Activated CD8-positive, alpha-beta memory T cell treated with anti-CD3 and anti-CD28 coated beads for 1 hour (primary cell): ENCODE measurements at places on chromosomes 6 and 20.

- DNase-seq = no peak
Measured at GRCh38 chr6:5484692-5485091, 223.4 kb downstream of the FARS2 start.

DNA sequence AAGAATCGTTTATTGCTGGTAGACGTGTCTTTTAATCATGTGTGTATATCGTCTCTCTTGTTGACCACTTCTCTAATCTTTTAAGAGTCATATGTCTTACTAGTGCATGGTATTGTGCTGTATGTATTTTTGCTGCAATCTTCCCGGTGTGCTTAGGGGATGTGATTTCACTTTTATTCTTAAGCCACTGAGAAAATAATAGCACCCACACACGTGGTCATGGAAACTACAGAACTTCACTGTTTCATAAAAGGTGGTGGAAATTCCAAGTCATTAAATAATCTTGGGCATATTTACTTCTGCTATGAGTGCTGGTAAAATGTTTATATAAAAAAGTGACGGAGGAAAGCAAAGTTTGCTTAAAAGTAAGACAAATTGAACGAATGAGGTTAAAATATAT, 3.0 kb upstream of the CDYL start:
- no peak for DNase-seq

DNA sequence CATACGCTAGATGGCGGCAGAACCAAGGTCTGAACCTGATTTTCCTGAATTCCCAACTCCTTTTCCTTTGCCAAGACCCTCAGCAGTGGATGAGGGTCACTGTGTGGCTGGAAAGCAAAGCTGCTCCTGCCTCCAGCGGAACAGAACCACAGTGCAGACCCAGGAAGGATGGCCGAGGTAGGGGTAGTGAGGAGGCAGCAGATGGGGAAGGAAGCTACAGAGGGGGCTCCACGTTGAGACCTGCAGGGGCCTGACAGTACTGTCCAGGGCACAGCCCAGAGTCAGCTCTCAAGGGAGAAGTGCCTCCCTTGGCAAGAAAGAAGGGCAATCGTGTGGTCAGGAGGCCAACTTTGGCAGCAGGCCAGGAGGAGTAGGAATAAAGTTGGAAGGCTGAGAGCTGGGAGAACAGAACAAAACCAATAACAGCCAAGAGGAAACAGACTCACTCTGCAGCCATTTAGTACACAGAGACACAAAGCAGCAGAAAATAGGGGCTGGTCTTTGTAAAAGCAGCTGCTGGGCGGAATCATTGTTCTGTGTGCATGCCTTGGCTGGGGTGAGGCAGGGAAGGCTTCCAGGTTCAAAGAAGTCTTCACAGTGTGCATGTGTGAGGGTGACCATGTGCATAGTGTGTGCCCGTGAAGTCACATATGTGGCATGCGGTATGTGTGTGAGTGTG, 3.1 kb downstream of the GABRR2 start:
- DNase-seq = no peak

DNA sequence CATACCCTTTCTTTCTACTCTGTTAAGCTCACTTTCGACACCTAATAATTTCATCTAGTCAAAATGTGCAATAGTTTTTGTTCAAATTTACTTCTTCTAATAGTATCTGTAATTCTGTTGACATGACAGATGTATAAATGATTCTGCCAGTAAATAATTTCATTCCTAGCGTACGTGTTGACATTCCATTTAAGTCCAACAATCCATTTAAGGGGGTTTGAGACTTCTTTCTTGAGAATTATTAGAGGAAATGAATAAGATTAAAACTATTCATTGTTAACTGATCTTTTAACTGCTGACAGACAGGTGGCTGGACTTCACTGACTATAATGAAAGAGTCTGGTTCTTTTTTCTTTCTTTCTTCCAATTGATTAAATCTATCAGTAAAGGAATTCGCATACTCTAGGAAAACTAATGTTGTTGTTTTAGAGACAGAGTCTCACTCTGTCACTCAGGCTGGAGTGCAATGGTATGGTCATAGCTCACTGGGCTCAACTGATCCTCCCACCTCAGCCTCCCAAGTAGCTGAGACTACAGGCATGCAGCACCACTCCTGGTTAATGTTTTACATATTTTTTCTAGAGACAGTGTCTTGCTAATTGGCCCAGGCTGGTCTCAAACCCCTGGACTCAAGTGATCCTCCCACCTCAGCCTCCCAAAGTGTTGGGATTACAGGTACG, 55.9 kb downstream of the MAP3K5 start:
- no peak for DNase-seq

- no peak for DNase-seq
Measured at GRCh38 chr6:12528581-12529363, 187.8 kb upstream of the PHACTR1 start.

GRCh38 chr20:49593466-49594142, 25.7 kb upstream of the PTGIS start:
- DNase-seq = no peak

DNA sequence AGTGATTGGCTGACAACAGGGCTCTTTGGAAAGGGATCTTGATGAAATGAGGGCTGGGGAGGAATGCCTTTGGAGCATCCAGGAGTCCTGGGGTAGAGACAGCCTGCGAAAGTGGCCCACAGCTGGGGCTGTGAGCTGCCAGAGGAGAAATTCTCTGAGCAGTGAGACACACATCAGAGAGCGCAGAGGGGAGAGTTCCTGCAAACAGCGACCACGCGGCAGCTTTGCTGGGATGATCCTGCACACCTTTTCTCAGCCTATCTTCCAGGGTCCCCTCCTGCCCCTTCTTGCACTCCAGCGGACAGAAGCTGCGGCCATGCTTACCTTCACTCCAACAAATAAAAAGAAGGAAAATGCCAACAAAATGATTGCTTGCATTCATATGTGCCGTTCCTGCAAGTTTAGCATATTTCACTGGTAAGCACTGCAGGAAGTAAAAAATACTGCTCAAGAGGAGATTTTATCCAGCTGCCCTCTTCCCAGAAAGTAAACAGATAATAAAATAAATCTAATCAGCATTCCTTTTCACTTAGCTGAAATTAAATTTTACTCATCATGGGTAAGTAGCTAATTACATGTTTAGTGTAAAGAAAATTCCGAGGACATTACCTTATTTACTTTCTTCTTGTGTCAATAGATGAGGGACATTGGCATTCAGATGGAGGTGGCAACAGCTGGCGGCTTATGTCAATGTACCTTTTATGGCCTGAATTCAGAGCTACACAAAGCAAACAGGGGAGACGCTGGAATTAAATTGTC, 339.9 kb upstream of the ARID1B start:
- no peak for DNase-seq

DNA sequence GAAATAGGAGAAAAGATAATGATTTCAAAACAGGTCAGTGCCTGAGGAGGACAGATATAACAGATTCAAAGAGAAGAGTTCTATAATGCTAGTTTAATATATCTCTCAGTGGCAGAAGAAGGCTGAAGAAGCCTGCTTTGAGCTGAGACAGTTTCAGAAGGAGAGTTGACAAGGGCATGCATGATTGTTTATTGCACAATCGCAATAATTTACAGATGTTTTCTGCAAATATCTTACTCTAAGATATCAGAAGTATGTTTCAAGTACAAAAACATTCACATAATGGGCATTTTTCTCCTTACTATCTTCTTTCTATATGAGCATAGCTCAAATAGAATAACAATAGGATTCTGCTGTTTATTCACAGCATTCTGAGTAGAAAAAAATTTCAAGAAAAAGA, 557.7 kb upstream of the NRSN1 start:
- no peak for DNase-seq

DNA sequence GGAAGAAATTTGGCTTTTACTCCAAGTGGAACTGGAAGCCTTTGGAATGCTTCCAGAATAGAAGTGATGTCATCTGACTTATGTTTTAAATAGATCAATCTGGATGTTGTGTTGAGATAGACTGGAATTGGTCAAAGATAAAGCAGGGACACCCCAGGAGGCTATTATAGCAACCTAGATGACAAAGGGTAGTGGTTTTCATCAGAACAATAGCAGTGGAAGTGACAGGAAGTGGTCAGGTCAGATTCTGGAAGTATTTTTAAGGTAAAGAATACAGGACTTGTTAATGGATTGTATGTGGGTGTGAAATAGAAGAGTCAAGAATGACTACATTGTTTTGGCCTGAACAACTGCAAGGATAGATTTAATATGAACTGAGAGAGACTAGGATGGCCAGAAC, 191.4 kb downstream of the ADGRB3 start:
- DNase-seq = no peak

DNA sequence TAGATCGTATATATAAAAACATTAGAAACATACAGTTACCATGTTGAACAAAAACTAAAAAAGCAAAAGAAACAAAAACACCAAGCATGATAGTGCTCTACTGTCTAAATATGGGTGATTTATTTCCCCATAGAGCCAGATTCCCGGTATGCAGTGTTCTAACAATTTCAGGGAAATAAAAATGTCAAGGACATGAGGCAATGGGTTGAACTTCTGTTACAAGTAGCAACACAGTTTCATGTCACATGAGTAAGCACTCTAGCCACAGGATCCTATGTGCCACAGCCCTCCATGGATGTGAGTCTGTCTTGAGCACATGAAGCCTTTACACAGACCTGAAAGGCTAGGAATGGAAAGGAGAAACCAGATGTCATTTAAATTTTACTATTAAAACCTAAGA, 96.0 kb downstream of the MAP3K5 start:
- DNase-seq = no peak

- DNase-seq = no peak
Measured at GRCh38 chr6:13234130-13234529, 94.2 kb downstream of the TBC1D7 start.

DNA sequence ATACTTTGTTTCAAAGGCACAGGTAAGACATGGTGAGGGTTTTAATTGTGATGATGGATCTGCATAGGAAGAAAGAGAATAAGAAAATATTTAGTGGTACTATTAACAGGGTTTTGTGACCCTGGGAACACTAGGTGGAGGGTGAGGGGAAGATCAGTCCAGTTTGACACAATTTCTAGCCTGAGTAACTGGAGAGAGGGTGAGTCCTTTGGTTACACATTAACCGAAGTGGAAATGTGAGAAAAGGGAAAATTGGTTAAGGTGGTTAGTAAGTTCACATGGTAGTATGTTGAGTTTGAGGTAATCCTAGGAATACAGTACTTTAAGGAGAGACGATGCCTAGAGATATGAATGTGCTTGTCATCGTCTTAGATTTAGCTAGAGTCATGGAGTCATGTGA, 54.8 kb upstream of the POU3F2 start:
- DNase-seq = no peak

GRCh38 chr6:148250975-148251685, 91.5 kb upstream of the SASH1 start:
- no peak for DNase-seq

- DNase-seq = no peak
Measured at GRCh38 chr6:143179901-143180612, 119.4 kb downstream of the AIG1 start.

DNA sequence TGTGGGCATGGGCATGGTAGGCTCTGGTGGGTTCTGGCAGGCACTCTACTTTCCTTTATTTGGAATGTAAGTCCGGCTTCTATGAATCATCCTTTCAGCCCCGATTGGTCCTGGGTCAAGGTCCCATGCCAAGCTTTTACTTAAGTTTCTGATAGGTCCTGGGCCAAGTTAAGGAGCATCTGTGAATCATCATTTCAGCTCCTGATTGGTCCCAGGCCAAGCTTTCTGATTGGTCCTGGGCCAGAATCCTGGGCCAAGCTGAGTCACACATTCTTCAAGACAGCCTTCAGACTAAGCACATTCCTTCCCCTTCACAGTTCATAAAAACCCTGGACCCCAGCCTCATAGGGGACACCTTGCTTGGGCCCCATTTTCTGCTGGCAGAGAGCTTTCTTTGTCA, 231.0 kb upstream of the EYS start:
- DNase-seq = no peak

DNA sequence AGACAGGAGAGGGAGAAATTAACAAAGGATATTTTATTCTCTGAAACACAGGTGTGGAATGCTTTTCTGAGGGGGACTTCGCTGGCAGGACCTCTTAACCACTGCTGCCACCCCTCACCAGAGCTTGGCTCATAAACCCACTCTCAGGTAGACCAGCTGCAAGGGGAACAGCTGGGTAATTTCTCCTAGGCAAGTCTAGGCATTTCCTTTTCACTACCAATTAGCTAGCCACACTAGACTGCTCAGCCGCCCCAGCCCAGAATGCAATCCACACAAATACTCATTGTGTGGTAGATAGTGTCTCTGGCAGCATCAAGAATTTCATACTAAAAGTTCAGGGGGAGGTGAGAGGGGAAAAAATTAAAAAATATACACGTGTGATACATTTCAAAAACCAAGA, 267.6 kb upstream of the ID4 start:
- DNase-seq = no peak

DNA sequence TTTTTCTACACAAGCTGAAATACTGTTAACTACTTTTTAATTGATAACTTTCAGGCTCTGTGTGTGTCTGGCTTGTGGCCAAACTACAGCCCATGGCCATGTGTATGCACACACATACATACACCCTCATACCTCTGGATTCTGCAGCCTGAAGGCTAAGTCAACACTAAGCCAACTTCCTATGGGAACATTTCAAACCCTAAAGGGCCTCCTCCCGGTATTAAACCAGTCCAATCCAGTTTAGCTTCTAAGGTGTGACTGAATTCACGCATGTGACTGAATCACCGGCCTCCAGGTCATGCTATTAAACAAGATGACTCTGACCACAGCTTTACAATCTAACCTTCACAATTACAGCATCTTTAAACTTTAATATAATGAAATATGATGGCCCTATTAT, 20.7 kb upstream of the DST start:
- no peak for DNase-seq

- no peak for DNase-seq
Measured at GRCh38 chr20:38217791-38218565, 42.6 kb downstream of the KIAA1755 start.

DNA sequence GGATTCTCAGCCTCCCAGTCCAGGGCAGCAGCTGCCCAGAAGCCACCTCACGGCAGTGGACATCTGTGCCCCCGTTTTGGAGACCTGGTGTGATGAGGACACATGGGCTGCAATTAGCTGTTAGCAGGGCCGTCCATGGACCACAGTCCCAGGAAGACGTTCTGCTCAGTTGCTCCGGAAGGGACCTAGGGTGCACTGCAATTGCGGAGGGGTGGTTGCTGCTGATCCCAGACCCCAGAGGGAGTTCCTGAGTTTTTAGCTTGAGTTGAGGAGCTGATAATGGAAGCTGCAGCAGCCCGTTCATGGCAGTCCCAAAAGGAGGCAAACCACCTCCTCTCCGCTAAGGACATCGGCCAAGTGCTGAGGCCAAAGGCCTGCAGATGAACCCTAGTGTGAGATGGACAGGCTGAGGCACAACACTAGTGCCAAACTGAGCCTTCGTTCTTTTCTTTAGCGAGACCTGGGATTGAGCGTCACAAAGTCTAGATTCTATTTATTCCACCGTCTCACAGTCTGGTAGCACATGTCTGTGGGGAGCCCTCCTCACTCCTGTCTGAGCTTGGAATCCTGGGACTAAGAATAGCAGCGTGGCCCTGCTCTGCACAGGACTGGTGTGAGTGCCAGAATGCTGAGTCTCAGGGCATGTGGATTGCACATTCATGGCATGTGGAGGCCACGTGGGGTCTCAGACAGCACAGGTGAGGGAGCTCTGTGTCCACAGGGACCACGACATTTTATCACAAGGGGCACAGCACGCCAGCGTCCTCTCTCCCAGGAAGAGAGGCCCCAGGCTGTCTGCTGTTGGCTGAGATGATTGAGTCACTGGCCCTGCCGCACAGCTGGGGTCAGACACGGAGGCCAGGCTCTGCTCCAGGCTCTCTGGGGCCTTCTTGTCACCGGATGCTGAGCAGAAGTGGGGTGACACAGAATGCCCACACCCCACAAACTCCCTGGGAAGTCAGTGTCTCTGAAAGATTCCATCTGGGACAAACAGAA, 113.4 kb downstream of the PSMB1 start:
- no peak for DNase-seq

GRCh38 chr6:151060096-151060765, 179.5 kb upstream of the AKAP12 start:
- no peak for DNase-seq
